ENCODE measurements at places on chromosomes 6 and 20.

DNA sequence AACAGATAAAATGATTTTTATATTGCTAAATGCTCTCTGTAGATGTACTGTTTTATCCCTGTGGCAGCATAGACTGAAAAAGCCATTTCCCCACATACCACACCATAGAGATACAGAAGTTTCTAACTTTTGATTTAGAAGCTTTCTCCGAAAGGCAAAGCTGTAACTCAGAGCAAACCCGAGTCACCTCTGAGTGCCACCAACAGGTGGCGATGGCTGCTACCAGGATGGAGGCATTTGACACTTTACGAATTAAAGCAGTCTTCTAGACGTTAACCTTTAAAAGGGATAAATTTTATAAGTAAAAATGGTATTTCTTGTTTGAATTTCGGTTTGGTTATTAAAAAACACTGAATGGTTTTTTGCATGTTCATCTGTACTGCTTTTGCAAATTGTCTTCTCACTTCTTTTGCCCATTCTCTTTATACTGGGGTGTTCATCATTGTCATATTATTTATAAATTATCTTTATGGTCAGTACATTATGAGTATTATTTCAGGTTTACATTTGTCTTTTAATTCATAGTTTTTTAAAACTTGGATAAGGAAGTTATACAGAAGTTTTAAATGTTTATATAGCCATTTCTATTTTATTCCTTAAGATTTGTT, 201.0 kb upstream of the CEP162 start:
- DNase-seq, result no peak

- no peak for DNase-seq
Measured at GRCh38 chr20:62820208-62820961, 3.5 kb downstream of the COL9A3 start.

- no peak for DNase-seq
Measured at GRCh38 chr6:139801571-139802321, 427.3 kb upstream of the CITED2 start.

GRCh38 chr20:61560361-61560853, 308.3 kb downstream of the CDH4 start:
- no peak for DNase-seq

GRCh38 chr20:36572701-36573102, 695 bp upstream of the TGIF2 start:
- DNase-seq, result no peak

DNA sequence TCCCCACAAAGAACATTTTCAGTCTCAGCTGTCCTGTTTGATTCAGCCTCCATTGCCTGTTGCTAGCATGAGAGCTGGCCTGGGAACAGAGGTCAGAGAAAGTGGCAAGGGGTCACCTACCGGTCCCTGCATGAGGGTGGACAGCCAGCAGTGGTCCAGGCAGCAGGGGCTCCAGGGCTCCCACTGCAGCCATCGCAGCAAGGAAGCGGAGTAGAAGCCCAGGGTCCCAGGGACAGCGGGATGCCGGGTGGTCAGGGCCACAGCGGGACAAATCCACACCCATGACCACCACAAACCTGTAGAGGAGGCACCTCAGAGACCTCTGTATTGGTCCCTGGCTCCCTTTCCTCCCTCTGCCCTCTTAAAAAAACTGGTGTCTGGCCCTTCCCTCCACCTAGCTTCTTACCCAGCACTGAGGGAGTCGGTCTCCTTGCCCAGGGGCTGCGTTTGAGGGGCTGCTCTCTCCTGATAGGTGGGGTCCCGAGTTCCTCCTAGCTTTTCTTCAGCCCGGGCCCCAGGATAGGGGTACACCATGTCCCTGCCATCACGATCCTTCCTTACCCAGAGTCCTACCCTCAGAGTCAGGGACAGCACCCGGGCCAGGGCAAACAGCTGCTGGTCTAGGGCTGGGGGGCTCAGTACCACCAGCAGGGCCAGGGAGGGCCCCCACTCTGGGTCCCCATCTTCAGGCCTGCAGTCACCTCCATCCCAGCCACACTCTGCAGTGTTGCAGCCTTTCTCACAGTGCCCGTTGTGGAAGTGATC, 8.4 kb upstream of the GPSM3 start:
- no peak for DNase-seq

DNA sequence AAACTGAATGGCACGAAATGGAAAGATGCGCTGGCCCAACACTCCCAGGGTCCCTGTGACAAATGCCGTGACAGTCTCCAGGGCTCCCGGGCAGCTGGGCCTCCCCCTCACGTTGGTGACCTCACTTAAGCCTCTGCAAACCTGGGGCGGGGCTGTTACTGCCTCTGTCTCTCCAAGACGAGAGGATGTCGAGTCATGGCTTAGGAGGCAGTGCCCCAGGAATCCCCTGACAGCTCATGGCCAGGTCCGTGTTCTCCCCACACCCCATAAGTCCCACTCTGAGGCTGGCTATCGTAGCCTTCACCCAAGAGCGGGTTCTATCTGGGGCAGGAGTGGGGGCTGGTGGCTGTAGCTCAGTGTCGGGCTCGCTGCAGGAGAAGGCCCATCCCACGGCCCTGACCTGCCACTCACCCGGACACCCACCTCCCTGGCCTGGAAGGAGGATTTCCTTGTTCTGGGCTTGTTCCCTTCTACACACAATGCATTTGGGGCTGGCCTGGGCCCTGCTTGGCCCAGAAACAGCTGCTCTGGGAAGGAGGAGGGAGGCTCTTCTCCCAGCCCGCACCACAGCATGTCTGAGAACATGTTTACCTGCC, 5.6 kb upstream of the RPS21 start:
- no peak for DNase-seq

GRCh38 chr20:13404293-13404692, 183.2 kb downstream of the ISM1 start:
- DNase-seq, result no peak

- DNase-seq, result no peak
Measured at GRCh38 chr20:16129411-16129810, 443.8 kb downstream of the KIF16B start.

Measured in left renal cortex interstitium (tissue), 4 donors.